ENCODE measurements at places on chromosomes 1 and 21.

- peak; percentile 65 for DNase-seq
Observed at GRCh38 chr1:74733604-74734484, 892 bp downstream of the TYW3 start.

DNA sequence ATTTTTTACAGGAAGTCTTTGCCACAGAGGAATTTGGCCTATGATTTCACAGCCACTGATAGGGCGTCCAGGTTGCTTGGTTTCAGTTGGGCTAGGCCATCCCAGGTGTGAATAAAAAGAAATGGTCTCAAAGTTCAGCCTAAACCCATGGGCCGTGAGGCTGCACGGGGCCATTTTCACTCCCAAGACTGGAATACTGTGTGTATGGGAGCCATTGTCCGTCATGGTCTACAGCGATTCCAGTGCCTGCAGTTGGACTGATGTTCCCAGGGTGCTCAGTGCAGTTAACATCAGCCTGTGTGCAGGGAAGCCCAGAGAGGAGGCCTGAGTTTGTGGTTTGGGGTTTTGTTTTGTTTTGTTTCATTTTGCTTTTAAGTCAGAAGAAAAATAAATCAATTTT is 133.2 kb downstream of the ADSS2 start:
- DNase-seq, result no peak

DNA sequence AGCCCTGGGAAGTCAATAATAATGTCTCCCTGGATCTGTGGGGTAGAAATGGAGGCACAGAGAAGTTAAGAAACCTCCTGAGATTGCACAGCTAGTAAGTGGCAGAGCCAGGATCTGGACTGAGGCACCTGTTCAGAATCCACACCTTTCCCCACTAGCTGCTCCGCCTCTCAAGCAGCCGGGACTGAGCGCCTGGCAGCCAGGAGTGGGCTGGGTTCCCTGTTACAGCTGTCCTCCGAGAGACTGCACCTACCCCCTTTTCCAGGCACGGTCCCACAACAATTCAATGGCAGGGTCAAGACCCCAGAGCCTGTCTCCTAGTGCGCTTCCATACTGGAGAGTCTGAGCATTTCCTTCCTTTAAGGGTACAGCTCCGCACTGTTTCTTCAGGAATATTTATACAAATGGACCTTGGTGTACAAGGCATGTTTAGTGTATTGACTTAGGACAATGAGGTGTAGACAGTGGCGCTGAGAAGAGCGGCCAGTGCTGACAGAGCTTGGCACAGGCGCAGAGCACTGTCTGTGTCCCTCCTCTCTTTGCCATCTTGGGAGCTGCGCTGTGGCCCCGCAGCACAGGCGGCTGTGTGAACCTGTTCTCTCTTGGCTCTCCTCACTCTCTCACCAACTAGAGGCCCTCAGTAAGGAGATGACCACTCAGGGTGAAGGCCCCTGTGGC is 24.4 kb downstream of the GRHL3 start:
- no peak for DNase-seq

GRCh38 chr1:21607549-21608529 is 61.3 kb downstream of the RAP1GAP start:
- peak; percentile 22 for DNase-seq

- DNase-seq, result no peak
Observed at GRCh38 chr1:1624443-1625403, 7.2 kb upstream of the MMP23B start.

- DNase-seq, result no peak
Observed at GRCh38 chr1:62336638-62336994, 17.4 kb upstream of the KANK4 start.

- no peak for DNase-seq
Observed at GRCh38 chr1:65195495-65196417, 47.8 kb downstream of the AK4 start.

DNA sequence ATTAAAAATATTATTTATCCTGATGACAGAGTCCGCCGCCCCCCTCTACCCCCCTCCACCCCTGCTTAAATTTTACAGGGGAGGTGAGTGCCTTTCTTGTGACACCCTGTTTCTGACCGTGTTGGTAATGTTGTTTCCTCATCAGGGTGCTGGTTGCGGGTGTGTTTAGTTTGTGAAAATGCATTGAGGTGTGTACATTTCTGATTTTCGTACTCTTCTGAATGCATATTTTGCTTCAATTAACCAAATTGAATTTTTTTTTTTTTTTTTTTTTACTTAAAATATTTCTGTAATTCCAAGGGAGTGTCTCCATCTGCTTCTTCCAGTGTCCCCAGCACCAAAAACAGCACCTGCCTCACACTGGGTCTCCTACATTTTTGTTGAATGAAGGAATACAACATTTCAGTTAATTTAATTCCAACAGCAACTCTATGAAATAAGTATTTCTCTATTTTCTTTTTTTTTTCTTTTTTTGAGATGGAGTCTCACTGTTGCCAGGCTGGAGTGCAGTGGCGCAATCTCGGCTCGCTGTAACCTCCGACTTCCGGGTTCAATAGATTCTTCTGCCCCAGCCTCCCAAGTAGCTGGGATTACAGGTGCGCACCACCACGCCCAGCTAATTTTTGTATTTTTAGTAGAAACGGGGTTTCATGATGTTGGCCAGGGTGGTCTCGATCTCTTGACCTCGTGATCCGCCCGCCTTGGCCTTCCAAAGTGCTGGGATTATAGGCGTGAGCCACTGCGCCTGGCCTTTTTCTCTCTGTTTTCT is 5.6 kb upstream of the SLC2A1 start:
- no peak for DNase-seq

DNA sequence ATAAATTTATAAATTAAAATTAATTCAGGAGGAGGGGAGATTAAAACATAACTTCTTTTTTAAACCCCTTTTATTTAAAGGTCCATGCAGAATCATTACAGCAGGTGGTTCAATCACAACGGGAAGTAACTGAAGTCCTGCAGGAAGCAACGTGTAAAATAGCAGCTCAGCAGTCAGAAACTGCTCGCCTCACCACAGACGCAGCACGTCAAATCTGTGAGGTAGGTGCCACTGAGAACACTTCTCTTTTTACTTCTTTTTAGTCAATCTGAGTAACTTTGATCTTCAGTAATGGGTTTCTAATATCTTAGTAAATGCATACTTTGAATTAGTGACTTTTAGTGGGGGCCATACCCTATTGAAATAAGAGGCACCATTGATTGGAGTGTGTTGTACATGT is 87.0 kb downstream of the CEP350 start:
- peak; percentile 65 for DNase-seq

DNA sequence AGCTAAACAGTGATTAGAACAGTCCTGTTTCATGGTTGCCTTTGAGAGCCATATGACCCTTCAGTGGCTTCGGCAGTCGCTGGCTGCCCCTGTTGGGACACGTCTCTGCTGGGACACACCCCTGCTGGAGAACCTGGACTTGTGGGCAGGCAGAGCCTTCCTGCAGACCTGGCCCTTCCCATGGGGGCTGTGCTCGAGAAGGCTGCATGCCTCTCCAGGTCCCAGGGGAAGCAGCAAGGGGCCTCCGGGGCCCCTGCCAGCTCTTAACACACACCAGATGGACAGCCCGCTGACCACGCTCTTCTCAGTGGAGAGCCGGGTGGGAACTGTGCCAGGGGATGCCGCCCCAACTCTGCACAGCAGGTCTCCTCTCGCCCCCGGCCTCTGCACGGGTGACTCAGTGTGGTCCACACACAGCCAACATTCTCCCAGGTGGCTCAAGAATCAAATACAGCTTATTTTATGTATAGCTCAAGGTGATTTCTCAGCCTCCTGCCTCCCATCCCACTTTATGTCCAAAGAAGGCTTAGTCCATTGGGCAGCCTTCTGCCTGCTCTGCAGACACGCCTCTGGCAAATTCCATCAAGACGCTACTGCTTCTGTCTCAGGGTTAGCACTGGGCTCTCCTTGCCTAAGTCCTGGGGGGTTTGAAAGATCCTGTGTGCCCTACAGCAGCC is 450.8 kb downstream of the KIF26B start:
- no peak for DNase-seq

- DNase-seq, result no peak
Observed at GRCh38 chr1:34910425-34910824, 19.0 kb downstream of the DLGAP3 start.

- no peak for DNase-seq
Observed at GRCh38 chr1:71834601-71835441, 447.5 kb downstream of the NEGR1 start.

DNA sequence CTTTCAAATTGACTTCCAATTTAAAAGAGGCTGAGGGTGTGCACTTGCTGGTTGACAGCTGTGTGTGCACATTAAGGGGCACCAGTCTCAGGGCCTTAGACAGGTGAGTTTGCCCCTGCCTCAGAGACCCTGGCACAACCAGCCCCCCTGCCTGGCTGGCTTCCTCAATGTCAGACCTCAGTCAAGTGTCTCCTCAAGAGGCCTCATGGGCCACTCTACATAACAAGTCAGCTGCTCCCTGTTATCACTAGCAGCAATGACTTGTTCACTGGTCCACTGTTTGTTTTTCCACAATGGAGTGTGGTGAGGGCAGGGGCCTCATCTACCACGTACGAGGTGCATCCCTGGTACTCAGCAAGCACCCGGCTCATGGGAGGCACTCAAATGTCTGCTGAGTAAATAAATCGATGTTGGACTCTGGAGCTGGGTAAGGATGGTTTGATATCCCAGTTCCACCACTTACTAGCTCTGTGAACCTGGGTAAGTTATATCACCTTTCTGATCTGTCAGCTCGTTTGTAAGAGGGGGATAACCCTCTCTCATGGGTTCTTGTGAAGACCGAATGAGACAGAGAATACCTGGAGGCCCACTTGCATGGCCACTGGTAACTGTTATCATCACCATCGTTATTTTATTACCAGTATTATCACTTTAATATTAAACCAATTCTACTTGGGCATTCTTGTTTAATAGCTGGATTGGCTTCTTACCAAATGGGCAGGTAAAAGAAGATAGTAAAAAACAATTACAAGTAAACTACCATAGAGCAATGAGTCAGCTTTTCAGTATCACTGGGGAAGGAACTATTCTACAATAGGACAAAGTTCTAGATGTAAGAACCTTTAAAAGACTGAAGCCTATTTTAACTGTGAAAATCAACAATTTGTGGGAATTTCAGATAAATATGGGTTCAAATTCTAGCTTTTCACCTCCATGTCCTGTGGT is 64.6 kb downstream of the SLC66A1 start:
- DNase-seq, result no peak

DNA sequence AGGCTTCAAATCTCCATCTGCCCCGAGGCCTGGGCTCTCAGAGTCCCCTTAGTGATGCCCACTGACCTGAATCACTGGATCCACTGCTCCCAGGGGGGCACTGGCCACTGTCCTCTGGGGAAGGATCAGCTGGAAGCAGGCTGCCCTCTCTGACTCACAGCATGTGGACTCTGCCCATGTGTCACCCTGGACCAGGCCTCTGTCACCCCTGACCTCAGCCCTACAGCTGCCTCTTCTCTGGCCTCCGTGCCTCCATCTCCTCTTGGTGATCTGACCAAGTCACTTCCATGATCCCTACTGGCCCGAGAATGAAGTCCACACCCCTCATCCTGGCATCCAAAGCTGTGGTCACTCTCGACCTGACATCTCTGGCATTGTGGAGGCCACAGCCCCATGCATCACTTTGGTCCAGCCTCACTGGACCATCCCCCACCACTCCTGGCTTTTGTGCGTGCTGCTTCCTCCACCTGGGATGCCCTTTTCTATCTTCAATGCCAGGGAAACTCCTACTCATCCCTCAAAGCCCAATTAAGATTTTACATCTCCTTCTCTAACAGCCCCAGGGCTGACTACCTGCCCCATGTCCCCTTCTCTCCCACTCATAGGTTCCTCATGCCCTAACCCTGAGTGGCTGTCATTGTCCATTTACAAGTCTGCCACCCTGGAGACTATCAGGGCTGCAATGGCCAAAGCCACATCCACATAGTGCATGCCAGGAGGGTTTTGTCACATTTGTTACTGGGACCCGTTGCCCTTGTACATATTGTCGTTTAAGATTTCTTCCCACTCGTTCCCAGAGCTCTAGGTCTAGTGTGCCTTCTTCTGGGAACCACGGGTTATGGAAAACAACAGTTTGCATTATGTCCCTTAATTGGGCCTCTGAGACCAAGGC is 685.0 kb downstream of the MATN1 start:
- no peak for DNase-seq

GRCh38 chr1:194829492-194829891 is 1643.1 kb upstream of the B3GALT2 start:
- no peak for DNase-seq

- DNase-seq, result no peak
Observed at GRCh38 chr1:180165509-180166435, 11.1 kb downstream of the QSOX1 start.

- no peak for DNase-seq
Observed at GRCh38 chr1:66403007-66403731, 130.8 kb upstream of the SGIP1 start.

GRCh38 chr1:119873135-119874015 is 22.9 kb downstream of the ADAM30 start:
- no peak for DNase-seq

GRCh38 chr1:149917571-149918144 is at the start of gene SV2A:
SV2A (minus strand) TSS chr1:149917844; CDS start chr1:149913840, 4,004 bp downstream.
- no peak for DNase-seq

DNA sequence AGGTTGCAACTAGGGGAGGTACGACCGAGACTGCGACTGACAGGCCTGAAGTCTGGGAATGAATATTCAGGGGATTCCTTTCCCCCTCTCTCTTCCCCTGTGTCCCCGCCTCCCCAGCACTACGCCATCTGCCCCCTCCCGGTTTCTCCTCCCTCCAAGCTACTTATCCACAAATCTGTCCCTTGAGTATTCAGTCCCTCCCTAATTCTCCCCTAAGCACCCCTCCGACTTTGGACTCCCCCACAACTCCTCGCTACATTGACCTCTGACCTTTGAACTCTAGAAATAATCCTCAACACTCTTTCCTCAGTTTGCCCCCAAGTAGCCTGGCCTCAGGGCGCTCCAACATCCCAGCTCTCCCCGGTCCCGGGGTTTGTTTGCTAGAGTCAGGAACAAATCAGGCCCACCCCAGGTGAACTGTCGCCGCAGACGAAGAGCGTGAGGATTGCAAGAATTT is 393 bp downstream of the LYSMD1 start:
- DNase-seq, result no peak

GRCh38 chr1:174135211-174135610 is 24.1 kb upstream of the RABGAP1L start:
- DNase-seq, result no peak

DNA sequence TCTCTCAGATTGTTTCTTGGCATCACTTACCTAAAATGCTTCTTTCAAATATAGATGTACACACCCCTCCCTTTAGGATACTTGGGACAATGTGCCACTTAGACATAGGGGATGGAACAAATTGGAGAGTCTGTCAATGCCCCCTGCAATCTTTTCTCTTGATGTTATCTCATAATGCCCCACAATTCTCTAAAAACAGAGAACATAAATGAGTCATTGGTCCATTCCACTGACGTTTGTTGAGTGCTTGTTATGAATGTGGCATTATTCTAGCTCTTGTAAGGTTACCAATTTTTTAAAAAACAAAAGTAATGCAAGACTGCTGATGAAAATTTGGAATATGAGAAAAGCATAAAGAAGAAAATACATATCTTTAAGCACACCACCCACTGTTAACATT is 5.6 kb upstream of the SMIM11 start:
- no peak for DNase-seq

- DNase-seq, result peak; percentile 88
Observed at GRCh38 chr1:178277793-178278530, 184.1 kb downstream of the RASAL2 start.

- DNase-seq, result no peak
Observed at GRCh38 chr1:201145132-201145531, 9.1 kb downstream of the TMEM9 start.

GRCh38 chr1:41486371-41487125 is 2.1 kb upstream of the EDN2 start:
- DNase-seq, result no peak

GRCh38 chr1:76510672-76511557 is 356.4 kb upstream of the ST6GALNAC5 start:
- DNase-seq, result no peak
